Kasumi-1 (cell line): ENCODE measurements at places on chromosomes 5 and 9.

- DNase-seq, result no peak
Observed at GRCh38 chr5:42900734-42901133, 89.0 kb upstream of the SELENOP start.

DNA sequence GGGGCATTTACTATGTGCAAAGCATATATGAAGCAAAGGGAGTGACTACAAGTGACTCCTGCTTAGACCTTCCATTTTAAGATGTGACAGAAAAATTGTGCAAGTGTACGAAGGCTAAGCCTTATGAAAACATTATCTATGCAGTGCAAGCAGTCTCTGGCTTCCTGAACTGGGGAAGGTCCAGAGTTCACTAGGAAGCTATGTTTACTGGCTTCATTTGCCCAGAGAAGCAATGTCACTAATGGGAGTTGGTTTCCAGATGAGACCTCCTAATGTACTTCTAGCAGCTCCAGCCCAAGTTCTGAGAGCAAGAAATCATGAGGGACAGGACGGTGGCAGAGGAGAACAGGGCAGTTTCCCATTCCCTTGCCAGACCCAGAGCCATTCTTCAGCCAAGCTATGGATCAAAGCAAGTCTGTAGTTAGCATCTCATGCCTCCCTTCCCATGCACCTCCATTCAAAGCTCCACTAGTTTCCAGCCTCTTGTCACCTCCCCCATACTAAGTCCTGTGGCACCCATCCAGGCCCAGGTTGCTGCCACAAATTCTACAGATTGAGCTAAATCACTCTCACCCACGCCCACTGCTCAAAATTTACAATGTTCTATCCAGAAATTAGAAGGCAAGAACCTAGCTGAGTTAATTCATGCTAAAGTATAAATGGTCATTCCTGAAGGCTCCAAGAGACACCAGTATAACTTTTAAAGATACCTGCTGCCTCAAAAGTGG is 21.8 kb downstream of the MCTP1 start:
- no peak for DNase-seq

GRCh38 chr9:27450752-27451151 is 73.3 kb upstream of the IFNK start:
- DNase-seq, result no peak

- no peak for DNase-seq
Observed at GRCh38 chr5:36066001-36066539, 612 bp downstream of the UGT3A2 start.

DNA sequence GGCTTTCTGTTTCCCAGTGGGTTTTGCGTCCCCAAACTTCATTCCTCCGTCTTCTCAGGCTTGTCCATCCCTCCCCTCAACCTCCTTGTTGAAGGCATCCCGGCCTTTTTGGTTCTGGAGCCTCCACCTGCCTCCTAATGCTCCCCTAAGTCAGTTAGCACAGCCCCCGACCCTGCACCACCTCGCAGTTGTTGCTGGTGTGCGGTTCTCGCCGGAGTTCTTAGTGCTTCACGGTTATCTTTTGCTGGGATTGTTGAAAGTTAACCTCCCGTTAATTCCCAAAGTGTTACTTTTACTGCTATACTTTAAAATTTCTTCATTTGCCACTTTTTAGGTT is 447 bp downstream of the UBLCP1 start:
- DNase-seq, result no peak

DNA sequence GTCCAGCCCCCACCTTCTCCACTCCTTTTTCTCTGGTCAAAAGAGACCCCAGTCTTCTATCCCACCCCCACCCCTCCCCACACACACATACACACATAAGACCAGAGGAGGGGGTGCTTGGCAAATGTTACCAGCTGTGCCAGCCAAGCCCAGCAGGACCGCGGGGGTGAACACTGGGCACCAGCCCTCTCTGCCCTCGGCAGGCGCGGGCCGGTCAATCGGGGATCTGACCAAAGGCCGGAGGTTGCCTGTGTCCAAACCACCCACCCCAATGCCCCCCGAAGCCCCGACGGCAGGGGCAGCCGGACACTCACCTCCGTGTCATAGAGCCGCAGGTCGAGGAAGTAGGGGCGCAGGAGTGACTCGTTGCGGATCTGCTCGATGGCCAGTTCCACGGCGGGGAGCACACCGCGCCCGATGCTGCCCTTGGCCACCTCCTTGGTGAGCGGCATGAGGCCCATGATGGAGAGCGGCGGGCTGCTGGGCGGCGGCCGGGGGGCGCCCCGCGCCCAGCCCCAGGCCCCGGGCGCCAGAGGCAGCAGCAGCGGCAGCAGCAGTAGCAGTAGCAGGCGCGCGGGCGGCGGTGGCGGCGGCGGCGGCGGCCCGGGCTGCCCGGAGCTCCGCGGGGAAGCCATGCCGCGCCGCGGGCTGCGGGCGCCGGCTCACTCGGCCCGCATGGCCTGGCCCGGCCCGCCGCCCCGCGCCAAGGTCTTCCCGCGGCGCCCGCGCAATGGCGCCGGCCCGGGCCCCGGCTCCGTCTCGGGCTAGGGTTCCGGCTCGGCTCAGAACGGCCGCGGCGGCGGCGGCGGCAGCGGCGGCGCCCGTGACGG is 417 bp downstream of the GABBR2 start:
- DNase-seq, result no peak

DNA sequence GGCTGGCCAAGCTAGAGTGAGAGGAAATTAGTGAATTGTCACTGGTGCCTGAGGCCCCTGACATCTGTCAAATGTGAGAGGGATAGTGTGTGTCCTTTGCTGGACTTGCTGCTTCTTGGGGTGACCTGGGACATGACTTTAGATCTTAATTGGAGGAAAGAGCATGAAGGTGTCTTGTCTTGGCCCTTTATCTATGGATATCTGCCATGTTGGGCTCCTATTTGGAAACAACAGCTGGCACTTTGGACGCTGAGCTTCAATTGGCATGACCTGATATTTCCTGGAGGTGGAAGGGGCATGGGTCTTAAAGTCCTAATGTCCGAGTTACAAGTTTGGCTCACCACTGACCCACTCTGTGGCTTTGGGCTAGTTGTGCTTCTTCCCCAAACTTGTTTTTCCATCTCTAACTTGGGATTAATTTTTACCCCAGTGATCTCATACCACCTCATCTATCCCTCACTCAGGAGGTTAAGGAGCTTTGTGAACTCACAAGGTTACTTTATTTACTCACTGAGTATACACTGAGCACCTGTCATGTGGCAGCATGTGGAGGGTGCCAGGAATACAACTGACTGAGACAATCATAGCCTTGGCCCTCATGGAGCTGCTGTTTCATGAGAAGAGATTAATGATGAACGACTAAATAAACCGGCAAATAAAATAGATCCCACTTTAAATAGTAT is 30.1 kb upstream of the CXCL14 start:
- DNase-seq, result no peak

- DNase-seq, result no peak
Observed at GRCh38 chr9:77798140-77798539, 150.0 kb upstream of the GNA14 start.

GRCh38 chr9:95058795-95059386 is 258.6 kb downstream of the FANCC start:
- no peak for DNase-seq

- peak; percentile 74 for DNase-seq
Observed at GRCh38 chr5:13987843-13988464, 43.5 kb upstream of the DNAH5 start.

- no peak for DNase-seq
Observed at GRCh38 chr5:126883564-126884245, 106.8 kb downstream of the LMNB1 start.

DNA sequence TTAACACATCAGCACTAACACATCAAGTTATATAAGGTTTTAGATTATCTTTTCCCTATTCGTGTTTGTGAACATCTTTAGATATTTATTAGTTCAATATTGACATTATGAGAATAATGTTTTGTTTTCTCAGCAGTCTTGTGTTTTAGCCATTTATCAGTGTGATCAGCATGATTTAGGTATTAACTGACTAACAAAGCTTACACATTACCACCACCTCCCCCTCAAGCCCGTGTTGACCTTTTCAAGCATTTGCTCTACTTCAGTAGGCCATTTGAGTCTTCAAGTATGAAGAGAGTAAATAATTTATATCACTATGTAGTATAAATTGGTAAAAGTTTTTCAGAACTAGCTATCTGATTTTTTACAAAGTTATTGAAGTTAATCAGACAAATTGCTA is 6.9 kb downstream of the PBX3 start:
- no peak for DNase-seq

- no peak for DNase-seq
Observed at GRCh38 chr5:57772512-57772911, 289.9 kb upstream of the ACTBL2 start.

- no peak for DNase-seq
Observed at GRCh38 chr5:14937254-14937653, 65.7 kb upstream of the ANKH start.

- DNase-seq, result no peak
Observed at GRCh38 chr5:26674846-26675245, 363.5 kb downstream of the CDH9 start.

DNA sequence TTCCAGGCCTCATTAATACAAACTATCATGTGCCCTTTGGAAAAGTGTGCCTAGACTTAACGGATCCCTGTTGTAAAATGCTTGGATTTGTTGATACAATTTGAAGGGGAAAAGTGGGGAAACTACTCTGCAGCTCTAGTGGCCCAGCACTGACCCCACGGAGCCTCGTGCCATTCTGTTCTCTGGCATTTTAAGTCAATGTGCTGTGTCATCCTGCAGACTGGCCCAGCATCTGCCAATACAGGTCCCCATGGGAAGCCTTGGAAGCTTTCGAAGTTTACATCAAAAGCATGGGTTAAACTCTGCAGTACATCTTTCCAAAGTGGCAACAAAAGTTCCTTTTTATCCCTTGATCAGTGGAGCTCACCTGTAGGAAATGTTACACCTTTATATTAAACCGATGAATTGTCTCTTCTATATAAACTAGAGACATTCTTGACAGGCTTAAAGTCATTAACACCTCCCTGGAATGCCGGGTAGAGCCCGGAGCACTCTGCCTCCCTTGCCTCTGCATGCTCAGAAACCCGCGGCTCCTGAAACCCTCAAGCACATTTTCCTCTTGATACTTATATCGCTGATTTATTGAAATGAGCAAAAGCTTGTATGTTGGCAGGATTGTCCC is 596.0 kb upstream of the ADAMTS16 start:
- no peak for DNase-seq

DNA sequence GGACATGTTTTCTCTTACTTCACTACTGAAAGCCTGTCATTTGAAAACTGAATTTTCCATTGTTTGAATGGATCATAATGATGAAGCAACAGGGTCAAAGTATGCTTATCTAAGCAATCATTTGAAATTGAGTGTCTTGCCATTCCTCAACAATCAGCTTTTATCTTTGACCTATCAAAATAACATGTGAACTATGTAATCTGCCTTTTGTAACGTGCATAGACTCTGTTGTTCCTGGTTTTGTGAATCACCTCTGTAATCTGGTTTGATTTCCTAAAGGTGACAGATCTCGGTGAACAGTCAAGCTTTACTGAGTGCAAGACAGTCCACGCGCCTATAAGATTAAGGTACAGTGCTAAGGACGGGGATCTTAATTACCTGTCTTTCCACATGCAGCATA is 3.3 kb downstream of the MEF2C start:
- no peak for DNase-seq

- DNase-seq, result no peak
Observed at GRCh38 chr9:113005777-113006176, 6.2 kb downstream of the ZNF883 start.

DNA sequence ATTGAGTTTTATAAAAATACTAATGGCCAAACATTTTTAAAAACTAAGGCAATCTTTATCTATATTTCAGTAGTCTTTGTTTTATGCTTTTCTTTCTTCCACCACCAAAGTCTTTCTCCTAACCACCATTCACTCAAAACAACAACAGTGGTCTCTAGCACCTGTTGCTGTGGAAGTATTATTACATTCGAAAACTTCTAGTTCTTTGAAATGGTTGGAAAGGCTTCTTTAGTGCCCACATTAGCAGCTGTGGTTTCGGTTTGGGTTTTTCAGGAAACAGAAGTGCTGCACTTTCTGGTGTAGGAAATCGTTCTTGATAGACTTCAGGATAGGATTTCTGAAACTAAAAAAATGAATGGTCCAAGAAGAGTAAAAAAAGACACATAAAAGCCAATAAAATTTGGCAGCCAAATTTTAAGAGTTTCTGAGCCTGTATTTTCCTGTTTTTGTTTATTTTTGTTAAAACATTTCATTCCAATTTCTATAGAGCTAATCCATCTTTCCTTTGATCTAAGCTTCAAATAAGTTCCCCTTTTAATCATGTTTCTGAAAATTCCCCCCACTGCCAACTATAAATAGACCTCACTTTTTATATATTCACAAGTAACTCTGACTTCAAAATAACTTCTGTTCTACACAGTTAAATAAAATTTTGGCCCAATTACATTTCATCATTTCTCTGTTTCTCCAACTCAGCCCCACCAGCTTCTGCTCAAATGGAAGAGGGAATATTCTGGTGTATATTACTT is 102.2 kb downstream of the DEPDC1B start:
- DNase-seq, result peak; percentile 81

DNA sequence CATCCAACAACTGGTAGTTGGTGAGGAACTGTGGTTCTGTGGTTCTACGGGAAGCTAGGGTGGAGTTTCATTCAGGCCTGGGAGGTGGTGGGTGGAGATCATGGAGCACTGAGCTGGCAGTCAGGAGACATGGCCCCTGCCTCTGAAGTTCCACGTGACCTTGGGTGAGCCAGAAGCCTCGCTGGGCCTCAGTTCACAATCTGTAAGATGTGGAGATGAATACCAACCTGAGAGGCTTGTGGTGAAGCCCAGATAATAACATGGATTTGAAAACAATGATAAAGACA is 177.9 kb downstream of the MACROH2A1 start:
- DNase-seq, result no peak

- DNase-seq, result no peak
Observed at GRCh38 chr9:4147476-4148230, 152.2 kb downstream of the GLIS3 start.

DNA sequence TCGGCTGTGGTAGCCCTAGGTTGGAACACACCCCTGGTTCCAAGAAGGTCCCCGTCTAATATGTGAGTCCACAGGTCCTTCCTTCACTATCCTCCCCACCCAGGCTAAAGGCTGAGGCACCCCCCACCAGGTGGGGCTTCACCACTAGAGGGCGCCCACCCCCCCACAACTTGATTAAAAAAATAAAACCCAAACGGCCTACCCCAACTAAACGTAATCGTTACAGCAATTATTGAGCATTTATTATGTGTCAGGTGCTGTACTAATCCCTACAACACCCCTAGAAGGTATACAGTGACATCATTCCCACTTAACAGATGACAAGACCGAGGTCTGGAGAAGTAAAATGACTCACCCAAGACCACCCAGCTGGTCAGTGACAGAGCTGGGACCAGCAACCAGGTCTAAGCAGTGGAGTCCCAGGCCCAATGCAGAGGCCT is 65.0 kb downstream of the FGF18 start:
- DNase-seq, result peak; percentile 37

GRCh38 chr5:169954786-169955185 is 25.5 kb downstream of the INSYN2B start:
- DNase-seq, result no peak

DNA sequence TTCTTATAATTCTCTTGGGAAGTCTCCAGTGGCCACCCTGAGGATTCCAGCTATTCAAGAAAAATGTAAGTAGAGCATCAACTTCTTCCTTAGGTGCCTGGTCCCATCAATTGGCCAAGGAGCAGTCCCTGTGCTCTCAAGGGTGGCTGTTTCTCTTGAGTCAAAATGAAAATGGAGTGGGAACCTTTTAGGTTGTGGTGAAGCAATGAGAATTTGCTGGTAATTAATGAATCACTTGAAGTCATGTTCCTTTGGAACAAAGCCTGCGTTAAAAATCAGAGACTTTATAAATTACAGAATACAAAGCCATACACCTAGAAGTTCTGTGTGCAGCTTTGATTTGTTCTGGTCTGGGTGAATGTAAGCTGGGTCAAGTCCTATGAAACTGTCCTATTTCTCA is 48.9 kb downstream of the IL31RA start:
- no peak for DNase-seq
